ENCODE measurements at places on chromosomes 1 and 21.

DNA sequence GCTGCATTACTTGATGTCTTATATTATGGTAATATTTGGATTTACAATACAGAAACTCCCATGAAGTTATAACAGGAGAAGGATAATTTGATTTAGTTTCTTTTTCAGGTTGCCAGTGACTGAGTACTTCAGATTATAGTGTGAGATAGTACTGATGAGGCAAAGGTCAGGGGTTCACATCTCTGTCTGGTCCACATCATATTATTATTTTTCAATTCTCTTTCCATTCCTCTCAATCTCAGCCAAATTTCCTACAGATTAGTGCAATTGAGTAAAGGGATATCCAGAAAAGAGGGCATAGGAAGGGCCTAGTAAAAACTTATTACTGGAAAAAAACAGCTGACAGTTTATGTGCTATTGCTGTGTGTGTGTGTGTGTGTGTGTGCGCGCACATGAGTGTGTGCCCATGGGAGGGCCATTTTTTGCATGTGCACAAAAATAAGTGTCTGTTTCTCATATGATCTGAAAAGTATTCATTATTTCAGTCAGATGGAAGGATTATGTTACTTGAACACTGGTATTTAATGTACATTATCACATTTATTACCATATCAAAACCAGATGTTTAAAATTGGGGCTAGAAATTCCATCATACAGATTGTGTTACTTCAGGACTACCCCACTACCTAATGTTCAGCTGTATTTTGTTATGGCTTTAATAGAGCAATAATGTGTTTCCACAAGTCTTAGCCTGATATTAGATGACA lies 78.3 kb upstream of the KCNK2 start:
- DNase-seq = peak; percentile 26

- DNase-seq = peak; percentile 40
These were observed 379.2 kb upstream of the SPAG17 start for GRCh38 chr1:118563981-118564951.

DNA sequence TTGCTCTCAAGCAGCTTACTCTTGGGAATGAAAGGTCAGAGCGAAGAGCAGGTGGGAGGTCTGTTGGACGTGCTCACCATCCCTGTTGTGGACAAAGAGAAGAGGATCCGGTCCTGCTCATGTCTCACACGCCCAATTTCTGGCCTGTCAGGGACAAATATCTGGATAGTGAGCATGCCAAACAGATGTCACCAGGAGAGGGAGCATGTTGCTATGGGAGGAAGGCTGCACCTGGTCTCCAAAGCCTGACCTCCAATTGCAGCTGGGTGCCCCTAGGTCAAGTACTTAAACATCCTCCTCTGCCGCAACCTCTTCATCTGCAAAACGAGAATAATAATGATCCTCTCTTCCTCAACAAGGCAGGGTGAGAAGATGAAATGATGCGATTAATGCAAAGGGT lies 53.4 kb downstream of the DMRTA2 start:
- peak; percentile 5 for DNase-seq

DNA sequence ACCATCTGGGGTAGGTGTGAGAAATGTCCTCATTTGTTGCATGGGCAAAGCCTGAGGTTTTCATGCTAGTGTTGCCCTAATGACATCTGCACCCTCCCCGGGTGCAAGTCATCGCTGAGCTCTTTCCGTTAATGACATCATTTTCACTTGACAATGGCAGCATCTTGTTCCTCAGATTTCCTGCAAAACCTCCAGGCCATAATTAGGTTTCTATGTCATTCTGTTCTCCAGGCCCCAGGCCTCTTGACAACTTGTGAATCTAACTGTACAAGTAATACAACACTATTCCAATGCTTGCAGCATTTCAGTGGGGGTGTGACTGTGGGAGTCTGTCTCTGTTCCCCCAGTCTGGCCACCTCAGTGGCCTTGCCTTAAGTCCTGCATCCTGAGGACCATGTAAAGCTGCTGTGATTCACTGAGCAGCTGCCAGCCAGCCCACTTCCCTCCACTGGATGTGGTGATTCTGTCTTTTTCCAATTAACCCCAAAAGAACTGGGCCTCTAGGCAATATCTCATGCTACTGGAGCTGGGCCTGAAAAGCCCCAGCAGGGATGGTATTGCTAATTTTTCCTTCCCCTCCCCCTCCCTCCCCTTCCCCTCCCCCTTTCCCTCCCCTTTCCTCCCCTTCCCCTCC lies 22.8 kb downstream of the RAB7B start:
- no peak for DNase-seq

GRCh38 chr1:80961464-80962190 lies 839.1 kb upstream of the ADGRL2 start:
- no peak for DNase-seq

DNA sequence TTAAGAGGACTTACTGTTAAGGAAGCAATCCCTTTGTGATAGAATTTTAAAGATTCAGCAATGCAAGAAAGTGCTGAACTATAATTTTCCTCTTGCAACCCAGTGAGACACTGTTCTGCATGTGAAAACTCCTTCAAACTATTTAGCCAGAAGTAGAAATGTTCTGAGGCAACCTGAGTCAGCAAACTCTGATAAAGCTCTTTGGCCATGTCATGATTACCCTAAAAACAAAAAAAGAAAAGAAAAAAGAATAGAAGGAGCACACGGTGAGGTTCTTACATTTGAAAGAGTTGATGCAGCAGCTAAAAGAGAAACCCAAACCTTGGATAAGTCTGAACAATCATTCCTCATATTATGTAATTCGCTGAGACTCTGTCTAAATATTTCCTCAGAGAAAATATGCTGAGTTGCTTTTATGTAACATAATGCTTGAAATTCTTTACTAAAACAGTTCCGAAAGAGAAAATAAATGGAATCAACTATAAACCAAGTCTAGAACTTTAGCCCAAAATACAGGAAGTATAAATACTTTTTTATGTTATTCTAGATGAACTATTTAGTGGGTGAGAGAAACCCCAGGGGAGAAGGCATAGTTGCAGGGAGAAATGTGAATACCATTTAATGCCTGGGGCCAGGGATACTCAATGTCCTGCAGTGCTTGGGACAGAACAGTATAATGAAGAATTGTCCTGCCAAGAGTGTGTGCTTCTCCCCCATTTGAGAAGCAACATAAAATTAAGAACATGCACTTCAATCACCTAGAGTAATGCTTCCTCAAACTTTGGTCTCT lies 60.0 kb downstream of the INTS7 start:
- DNase-seq = no peak

DNA sequence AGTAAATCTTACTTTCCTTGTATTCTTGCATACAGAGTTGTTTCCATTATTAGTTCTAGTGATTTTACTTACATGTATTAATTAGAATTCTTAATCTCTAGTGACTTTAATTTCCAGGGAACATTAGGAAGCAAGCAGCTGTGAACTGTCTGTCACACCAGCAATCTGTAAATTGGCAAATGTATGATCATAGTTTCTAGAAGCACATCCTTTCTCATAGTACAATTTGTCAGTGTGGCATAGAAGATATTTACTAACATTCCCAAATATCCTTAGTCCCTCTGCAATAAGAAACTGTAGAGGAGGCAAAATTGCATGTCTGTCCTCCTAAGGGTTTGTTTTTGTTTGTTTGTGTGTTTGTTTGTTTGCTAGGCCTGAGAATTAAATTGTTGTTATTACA lies 17.0 kb upstream of the FMO1 start:
- DNase-seq = no peak

- no peak for DNase-seq
These were observed 24.7 kb downstream of the NPHP4 start for GRCh38 chr1:5967351-5968160.

- DNase-seq = no peak
These were observed 34.1 kb downstream of the BMP8A start for GRCh38 chr1:39525366-39526165.

DNA sequence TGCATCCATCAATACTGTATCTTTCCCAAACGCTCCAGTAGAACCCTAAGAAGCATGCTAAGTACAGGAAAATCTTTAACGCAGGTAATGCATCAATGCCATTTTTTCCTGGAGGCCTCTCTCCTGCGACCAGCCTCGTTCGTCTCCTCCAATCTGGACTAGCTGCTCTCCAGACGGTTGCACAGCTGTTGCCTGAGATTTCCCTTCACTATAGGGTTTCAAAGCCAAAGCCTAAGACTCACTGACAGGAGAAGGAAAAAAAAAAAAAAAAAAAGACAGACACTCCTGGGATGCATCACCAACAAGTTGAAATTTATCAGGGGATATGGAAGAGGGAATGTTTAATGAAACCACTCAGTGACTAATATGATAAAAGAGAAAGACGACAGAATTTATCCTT lies 93.0 kb downstream of the APP start:
- DNase-seq = no peak

- DNase-seq = no peak
These were observed 644.9 kb upstream of the NCAM2 start for GRCh38 chr21:20353351-20353750.

DNA sequence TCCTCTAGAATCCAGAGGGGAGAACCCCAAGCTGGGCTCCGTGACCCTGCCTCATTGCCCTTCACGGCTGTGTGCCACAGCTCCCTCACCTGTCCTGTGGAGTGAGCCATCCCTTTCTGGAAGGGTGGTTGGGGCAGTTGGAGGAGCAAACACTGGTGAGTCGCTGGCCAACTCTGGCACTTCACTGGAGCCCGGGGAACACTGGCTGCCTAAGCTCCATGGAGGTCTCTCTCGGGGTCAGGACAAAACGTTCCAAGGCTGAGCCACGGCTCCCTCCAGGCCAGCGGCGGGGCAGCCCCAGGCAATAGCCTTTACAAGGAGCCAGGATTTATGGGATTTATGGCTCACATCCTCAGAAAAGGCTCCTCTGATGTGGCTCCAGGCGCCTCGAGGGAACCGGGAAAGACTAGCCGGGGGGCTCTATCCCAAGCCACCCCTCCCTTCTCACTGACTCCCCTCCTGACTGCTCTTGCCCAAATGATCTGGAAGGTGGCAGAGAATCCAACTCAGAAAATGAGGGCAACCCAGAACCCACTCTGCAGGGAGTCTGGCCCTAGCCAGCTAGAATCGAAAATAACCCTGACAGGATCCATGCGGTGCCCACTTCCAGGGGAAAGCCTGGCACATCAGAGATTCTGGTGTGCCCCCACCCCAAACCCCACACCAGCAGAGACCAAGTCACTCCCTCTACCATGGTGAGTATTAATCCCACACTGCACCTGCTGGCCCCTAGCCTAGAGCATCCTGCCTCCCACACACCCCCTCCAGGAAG lies 75.2 kb downstream of the GLIS1 start:
- peak; percentile 27 for DNase-seq

GRCh38 chr1:67601539-67601938 lies 83.5 kb upstream of the GADD45A start:
- DNase-seq = no peak

DNA sequence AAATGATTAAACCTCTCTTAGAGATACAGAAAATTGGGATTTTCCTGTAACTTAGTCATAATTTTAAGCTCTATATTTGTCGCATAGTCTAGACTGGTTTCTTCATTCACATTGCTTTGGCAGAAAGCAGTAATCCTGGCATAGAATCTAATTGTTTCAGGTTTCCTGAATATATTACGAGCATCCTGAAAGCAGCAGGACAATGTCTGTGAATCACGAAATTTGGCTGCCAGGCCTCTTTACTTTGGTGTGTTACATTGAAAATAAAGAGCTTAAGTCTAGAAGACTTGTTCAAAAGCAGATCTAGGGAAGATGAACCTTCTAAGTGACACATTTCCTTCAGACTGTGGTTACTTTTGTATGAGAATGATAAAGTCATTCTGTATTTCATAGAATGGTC lies 72.2 kb downstream of the TDRD5 start:
- DNase-seq = no peak

DNA sequence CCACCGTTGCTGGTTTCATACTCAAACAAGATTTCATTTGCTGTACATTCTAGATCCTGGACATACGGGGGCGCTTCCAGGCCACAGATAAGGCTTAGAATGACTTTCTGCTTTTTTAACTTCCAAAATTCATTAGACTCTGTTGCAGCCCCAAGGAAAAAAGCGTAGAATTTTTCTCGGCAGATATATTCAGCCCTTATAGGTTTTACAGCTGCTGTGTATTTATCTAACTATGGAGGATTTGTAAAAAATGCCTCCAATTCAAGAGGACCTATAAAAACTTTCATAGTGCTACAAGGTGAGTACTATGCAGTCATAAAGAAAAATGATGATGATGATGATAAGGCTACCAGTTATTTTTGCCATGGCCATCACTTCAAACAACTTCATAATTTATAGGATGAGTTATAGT lies 51.6 kb downstream of the SLC30A10 start:
- no peak for DNase-seq

- DNase-seq = no peak
These were observed 52.8 kb upstream of the EDARADD start for GRCh38 chr1:236341298-236341697.

Measured in fibroblast of mammary gland (primary cell).